Cerebellar nuclear complex (tissue), 1 donor: ENCODE measurements at places on chromosomes 1 and 21.

- DNase-seq, result no peak
Observed at GRCh38 chr1:218965821-218966220, 207.9 kb upstream of the LYPLAL1 start.

DNA sequence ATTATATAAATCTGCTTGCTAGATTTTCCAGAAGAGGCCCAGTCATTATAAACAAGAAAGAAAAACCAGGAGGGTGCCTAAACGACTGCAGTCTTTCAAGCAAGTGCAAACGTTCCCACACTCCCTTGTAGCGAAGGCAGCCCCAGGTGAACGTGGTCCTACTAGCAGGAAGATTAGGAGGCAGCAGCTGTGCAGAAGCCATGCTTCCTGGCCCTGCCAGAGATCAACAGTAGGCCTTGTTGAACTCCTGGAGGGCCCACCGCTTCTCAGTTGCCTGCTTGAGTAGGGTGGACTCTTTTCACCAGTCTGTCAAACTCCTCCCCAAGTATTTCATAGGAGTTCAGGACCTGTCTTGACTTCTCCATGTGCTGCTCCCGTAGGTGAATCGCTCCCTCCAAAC is 163.0 kb upstream of the GORAB start:
- DNase-seq, result no peak

- no peak for DNase-seq
Observed at GRCh38 chr1:28326515-28326914, 2.3 kb upstream of the MED18 start.

- no peak for DNase-seq
Observed at GRCh38 chr1:61742620-61743430, 545 bp downstream of the PATJ start.

GRCh38 chr1:205925736-205926135 is 17.5 kb downstream of the SLC26A9 start:
- no peak for DNase-seq

- DNase-seq, result no peak
Observed at GRCh38 chr1:202207292-202207691, 13.7 kb downstream of the LGR6 start.

- no peak for DNase-seq
Observed at GRCh38 chr1:50980505-50980904, 10.5 kb downstream of the CDKN2C start.

GRCh38 chr1:157153746-157154145 is 15.6 kb upstream of the ETV3 start:
- DNase-seq, result no peak

- DNase-seq, result no peak
Observed at GRCh38 chr1:237525102-237525501, 365.6 kb downstream of the ZP4 start.

DNA sequence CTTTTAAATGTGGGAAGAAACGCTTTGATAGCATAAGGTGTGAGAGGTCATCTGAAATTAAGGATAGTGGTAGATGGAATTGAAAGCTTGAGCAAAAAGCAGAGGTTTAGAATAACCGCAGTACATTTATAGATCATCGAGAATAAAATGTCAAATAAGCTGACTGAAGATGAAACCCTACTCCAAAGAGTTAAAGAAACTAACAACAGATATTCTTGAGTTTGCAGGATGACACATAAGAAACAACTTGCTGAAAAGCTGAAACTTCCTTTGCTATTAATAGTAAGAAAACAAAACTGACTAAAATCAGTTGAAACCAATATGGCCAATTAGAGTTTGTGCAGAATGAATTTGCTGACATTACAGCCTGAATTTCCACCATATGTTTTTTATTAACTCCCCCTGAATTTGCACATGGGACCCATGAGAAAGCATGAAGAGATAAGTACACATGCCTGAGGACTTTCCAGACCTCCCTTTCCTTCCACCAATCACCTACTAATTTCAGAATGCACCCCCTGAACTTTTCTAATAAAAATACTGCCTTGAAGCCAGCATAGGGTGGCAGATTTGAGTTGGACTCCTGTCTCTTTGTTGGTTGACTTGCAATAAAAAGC is 1.7 kb upstream of the C1orf185 start:
- DNase-seq, result no peak

- DNase-seq, result no peak
Observed at GRCh38 chr21:45323487-45324311, 36.0 kb upstream of the POFUT2 start.

DNA sequence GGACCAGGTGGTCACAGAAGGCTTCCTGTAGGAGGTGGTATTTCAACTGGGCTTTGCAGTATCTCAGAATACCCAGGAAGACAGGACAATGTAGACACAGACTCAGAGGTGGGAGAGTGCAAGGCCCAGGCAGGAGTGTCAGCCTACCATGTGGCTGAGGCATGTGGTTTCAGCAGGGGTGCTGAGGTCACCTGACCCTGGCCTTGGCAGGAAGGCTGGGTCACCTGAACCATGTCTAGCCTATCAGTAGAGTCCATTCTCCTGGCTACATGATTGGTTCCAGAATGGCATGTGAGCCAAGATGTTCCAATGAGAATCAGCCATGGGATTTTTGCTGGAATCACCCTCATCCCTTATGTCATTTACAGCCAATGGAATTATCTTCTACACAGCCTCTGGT is 169.4 kb downstream of the ACTL8 start:
- no peak for DNase-seq

GRCh38 chr1:21657456-21658190 is 11.5 kb downstream of the RAP1GAP start:
- DNase-seq, result no peak

DNA sequence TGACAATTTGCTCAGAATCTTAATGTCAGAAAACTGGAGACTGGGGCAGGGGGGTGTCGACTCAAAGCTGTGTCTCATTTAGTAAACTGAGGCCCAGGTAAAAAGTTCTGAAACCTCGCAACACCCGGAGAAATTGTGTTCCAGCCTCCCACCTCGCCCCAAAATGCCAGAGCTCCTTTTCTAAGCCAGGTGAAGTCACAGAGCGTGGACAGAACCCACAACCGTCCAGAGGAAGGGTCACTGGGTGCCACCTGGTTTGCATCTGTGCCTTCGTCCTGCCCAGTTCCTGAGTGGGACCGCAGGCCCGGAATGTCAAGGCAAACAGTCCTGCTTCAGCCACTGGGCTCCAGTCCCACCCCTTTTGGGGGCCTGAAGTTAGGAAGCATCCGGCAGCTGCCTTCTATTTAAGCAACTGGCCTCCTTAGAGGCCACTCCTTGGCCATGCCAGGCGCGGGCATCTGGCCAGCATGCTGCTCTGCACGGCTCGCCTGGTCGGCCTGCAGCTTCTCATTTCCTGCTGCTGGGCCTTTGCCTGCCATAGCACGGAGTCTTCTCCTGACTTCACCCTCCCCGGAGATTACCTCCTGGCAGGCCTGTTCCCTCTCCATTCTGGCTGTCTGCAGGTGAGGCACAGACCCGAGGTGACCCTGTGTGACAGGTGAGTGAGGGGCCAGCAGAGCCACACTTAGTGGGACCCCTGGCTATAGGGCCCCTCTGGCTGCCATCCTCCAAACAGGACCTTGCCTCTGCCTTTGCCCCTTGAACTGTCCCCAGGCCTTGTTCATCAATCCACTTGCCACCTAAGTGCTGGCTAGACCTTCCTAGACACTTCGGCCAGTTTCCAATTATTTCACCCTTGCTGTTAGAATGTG is at the start of gene TAS1R1:
TSS of gene TAS1R1 (plus strand) at position 401 of the 872 bp plus-strand sequence. CDS start at position 468, 67 bp downstream.
- DNase-seq, result peak; percentile 1

DNA sequence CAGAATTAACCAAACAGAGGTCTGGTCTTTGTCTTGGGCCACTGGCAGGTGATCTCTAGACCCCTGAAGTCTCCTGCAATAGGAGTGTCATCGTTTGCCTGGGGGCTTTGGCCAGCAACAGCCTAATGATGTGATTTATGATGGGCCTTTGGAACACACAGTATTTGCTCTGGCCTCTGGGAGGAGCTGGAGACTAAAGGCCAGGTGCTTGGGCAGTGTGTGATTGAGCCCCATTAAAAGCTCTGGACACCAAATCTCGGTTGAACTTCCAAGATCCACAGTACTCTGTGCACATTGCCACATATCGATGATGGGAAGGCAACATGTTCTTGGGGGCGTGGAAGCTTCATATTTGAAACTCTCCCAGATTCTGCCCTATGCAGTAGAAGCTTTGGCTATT is 32.0 kb upstream of the TLR5 start:
- no peak for DNase-seq

DNA sequence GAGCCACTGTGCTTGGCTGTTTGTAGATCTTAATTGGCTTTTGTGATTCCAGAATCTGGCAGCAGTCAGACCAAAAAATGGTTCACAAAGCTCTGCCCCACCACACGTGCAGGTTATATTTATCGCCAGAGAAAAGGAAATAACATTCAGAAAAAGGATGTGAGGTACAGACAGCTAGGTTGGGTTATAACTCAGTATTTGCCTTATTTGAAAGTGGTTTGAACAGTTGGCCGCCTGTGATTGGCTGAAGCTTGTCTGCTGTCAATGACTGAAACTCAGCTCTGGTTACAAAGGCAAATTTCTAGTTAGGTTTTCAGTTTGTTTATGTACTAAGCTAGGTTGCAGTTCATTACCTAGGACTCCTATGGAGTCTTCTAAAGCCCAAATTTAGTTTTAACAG is 9.6 kb downstream of the SH3BGR start:
- no peak for DNase-seq

- no peak for DNase-seq
Observed at GRCh38 chr1:35854989-35855700, 27.9 kb upstream of the AGO1 start.

DNA sequence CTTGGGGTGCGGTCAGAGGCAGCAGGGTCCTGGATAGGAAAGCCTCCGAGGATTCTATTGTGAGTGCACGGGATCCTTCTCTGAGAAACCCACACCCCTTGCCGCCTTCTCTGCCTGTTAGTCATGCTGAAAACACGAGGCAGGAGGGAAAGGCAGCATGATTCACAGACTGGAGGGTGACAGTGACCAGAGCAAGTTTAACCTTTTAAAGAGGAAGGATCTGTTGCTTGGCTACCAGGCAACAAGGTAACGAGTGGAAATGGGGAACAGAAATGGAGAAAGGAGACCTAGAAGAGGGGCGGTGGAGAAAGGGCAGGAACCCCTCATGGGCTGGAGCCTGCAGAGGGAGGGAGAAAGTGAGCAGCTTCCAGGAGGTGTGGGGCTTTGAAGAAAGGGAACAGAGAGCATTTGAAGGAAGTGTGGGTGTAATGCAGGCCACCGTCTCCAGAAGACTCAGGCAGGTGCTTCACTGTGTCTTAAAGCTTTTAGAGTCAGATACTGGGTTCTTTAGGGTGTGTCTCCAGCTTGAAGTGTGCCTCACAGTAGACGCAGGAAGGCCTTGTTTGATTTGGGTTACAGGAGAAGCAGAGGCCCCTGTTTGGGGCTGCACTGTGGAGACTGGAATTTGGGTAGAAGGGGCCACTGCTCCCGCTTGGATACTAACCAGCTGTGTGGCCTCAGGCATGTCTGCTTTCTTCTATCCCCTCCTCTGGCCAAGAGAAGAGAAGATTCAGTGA is 19.1 kb downstream of the OPTC start:
- no peak for DNase-seq

DNA sequence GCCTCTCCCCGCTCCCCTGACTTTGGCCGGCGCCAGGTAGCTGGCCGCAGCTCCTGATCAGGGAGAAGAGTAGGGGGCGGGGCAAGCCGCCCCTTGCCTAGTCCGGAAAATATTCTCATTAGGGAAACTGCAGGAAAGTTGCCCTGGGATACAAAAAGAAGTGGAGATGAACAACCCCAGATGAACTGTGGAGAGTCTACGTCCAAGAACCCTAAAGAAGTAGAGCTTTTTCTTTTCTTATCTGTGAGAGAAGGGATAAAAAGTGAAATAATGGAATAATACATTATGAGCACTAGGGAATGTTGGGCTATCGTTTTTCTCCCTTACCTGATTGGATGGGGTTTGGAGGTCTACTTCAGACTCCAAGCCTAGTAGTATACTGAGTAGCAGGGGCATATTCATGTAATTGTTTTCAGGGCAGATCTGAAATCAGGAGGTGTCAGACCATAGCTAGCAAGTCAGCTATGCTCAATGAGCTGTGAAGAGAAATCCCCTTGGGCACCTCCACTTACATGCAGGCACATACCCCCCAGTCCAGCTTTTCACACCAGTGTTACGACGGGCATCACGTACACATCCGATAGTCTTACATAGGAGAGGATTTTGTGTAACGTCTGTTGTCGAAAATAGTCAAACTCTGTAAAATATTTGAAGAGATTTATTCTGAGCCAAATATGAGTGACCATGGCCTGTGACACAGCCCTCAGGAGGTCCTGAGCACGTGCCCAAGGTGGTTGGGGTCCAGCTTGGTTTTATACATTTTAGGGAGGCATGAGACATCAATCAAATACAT is 1.7 kb upstream of the DUSP10 start:
- DNase-seq, result no peak

DNA sequence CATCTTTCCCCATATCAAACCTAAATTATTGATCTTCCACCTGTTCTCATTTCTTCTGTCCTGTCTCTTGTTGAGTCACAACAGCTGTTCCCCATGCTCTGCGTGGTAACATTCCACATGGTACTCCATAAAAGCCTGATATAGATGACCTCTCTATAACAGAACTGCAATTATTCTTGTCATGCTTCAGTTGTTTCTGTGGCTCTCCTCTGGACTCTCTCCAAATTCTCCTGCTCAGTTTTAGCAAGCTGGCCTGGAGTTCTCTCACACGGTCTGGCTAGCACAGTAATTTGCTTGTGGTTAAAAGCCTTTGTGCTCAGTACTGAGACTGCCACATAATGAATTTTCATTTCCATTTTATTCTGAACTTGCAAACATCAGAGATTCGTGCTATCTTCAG is 10.6 kb upstream of the LRRC39 start:
- DNase-seq, result no peak

GRCh38 chr1:191528275-191528674 is 630.0 kb upstream of the RGS18 start:
- no peak for DNase-seq

GRCh38 chr21:40566486-40566885 is 280.5 kb downstream of the DSCAM start:
- DNase-seq, result no peak

GRCh38 chr1:20102875-20103274 is 16.5 kb downstream of the PLA2G2D start:
- DNase-seq, result no peak

- no peak for DNase-seq
Observed at GRCh38 chr1:91172541-91172940, 150.7 kb upstream of the ZNF644 start.

- DNase-seq, result no peak
Observed at GRCh38 chr1:151372058-151372934, at the start of gene SELENBP1. TSS of gene SELENBP1 (minus strand) at chr1:151372705. CDS start at chr1:151372641, 64 bp downstream.

DNA sequence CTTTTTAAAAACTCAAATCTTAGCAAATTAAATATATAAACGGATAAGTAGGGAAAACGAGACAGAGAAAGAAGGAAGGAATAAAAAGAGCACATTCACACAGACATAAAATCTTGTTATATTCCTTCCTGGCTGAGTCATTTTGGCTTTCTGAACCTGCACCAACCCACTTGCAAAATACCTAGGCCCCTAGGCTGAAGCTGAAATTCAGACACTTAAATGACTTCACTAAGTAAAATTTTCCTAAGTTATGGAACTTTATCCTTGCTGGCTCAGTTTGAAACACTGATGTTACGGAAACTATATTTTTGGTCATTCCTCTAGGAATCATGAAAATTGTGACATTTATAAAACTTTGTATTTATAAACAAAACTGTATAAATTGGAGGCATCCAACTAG is 462.8 kb upstream of the NFIA start:
- no peak for DNase-seq
